ENCODE measurements at places on chromosomes 6 and 20.

- peak; percentile 44 for DNase-seq
Observed at GRCh38 chr6:159633196-159633595, 59.8 kb downstream of the SOD2 start.

- no peak for DNase-seq
Observed at GRCh38 chr6:85747093-85747492, 104.4 kb upstream of the SYNCRIP start.

- no peak for DNase-seq
Observed at GRCh38 chr20:33556246-33556645, 66.3 kb downstream of the CBFA2T2 start.

GRCh38 chr6:139175389-139175948 is 40.6 kb downstream of the HECA start:
- DNase-seq = no peak

- DNase-seq = no peak
Observed at GRCh38 chr20:61126369-61127195, 125.5 kb upstream of the CDH4 start.

DNA sequence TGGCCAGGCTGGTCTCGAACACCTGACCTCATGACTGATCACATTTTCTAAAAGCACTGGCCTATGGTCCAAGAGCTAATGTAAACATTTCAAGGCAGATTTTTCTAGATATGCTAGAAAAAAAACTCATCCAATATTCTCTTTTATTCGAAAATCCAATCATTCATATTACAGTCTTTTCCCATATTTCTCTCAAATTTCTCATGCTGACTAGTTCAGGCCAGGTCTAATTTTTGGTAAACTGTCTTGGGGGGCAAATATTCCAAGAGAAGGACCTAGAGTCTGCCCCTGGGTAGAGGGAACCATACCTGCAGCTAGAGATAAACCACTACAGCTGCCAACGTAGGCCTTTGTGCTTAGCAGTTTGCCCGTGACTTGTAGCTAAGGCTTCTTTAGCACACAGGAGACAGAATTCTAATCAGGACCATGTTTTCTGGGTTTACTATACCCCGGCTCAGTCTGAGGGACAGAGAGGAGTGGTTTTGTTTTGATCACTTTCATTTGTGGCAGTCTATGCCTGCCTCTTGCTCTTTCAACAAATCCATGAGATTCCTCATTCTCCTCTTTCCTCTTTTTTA is 71.8 kb upstream of the CITED2 start:
- DNase-seq = no peak

DNA sequence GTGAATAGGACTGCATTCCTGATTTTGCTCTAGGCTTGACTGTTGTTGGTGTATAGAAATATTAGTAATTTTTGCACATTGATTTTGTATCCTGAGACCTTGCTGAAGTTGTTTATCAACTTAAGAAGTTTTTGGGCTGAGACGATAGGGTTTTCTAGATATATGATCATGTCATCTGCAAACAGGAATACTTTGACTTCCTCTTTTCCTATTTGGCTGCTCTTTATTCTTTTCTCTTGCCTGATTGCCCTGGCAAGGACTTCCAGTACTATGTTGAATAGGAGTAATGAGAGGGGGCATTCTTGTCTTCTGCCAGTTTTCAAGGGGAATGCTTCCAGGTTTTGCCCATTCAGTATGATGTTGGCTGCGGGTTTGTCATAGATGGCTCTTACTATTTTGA is 13.4 kb downstream of the HLA-DOB start:
- no peak for DNase-seq

DNA sequence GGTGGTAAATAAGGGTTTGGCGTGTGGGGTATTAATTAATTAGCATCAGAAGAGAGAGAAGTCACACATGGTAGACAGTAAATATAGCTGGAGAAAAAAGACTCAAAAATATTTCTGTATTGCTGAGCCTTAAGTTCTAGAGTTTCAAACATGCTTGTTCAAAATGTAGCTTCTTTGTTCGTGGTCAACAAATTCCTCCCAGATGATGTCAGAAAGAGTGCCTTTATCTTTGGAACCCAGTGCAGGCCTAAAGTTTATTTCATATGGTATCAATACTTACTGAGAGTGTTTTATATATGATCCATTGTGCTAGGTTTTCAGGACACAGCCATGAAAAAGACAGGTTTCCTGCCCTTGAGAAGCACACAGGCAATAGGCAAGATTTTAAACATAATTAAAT is 18.3 kb downstream of the MARCKS start:
- peak; percentile 23 for DNase-seq

DNA sequence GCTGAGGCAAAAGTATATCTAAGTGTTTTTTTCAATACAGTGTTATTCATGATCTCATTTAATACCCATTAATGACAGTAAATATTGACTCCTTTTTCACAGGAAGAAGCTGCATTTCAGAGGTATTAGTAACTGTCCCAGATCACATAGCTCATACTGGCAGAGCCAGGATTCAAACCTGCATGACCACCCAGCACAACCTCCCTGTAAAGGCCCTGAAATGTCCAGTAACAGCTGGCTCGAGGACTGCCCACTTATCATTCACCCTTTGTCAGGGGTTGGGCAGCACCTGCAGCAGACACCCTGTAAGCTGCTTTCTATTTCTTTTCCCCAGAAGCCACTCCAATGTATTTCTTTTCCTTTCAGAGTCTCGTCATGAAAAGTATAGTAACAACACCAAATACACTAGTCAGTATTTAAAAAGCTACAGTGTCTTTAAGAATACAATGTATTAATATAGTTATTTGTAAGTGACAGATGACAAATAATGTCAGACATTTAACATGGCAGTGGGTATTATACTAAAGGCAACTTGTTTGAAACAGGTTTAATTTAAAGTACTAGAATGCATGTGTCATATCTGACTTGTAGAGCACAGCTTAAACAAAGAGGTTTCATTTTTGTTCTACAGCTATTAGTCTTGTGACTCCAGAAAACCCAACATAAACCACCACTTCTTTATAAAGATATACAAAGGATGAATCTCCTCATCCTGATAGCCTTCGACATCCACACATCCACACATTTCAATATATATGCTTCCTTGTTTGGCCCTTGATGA is 841.6 kb upstream of the GJE1 start:
- DNase-seq = no peak

GRCh38 chr6:106141441-106142237 is 55.5 kb downstream of the PRDM1 start:
- no peak for DNase-seq

GRCh38 chr6:34115915-34116314 is 30.0 kb downstream of the GRM4 start:
- DNase-seq = no peak

DNA sequence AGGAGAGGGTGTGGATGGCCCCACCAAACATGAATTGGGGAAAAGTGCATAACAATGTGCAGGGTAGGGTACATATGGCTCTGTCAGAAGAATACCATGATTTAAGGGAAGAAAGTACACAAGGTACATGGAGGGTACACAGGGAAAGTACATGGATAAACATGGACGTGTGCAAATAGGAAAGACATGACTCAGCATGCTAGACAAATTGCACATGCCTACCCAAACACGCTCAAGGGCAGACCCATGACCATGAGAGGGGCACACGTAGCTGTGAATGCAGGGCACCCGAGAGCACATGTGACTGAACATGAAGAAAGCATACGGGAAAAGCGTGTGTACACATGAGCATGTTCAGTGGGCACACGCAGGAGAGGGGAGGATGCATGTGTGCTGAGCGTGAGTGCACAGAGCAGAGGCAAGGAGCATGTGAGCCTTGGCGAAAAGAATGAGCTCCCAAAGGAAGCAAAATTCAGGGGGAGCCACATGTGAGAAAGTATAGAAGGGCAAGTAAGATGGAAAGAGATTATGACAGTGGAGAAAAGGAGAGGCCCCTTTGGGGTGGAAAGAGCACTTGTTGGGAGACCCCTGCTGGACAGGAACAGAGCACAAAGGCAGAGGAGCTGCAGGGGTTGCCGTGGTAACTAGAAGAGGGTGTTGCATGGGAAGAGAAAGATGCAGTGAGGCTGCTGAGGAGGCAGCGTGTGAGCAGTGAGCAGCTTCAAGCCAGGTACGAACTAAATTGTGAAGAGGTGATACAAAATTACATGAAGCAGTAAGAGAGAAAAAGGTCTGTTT is 17.8 kb downstream of the OR2H2 start:
- DNase-seq = peak; percentile 31

DNA sequence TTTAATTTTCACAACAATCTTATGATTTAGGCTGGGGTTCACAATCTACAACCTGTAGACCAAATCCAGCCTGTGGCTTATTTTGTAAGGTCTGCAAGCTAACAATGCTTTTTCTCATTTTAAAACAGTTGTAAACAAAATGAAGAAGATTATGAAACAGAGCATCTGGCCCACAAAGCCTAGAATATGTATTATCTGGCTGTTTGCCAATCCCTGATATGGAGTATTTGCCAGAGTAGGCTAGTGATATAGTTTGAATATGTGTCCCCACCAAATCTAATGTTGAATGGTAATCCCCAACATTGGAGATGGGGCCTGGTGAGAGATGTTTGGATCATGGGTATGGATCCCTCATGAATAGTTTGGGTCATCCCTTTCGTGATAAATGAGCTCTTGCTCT is 201.8 kb downstream of the DHX35 start:
- no peak for DNase-seq

- DNase-seq = peak; percentile 46
Observed at GRCh38 chr6:19472153-19472552, 365.0 kb upstream of the ID4 start.

DNA sequence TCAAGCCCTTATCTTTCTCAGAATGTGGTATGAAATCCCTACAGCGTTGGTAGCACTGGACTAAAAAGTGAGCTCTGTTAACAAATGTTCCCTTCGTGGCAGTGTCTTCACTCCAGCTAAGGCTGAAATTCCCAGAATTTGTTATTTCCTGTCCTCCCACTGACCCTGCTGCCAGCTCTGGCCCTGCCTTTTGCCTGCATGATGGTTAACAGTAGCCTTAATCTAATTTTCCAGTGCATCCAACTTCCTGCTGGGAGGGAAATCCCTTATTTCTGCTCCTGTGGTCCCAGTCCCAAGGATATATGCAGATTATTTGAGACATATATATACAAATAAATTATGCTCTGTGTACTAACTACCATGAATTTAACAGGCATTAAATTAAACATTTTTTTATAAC is 157.2 kb upstream of the CARMIL1 start:
- DNase-seq = peak; percentile 26

- peak; percentile 55 for DNase-seq
Observed at GRCh38 chr20:44495257-44495656, 19.6 kb downstream of the TTPAL start.

GRCh38 chr6:132054525-132054924 is 103.4 kb upstream of the CCN2 start:
- no peak for DNase-seq

- no peak for DNase-seq
Observed at GRCh38 chr6:21665110-21665391, 71.5 kb downstream of the SOX4 start.

GRCh38 chr6:98941319-98941718 is 6.4 kb downstream of the FBXL4 start:
- DNase-seq = no peak

- DNase-seq = no peak
Observed at GRCh38 chr6:117495869-117496268, 13.4 kb downstream of the DCBLD1 start.

GRCh38 chr6:27260836-27261375 is 13.4 kb downstream of the PRSS16 start:
- DNase-seq = no peak

- no peak for DNase-seq
Observed at GRCh38 chr6:119834418-119834817, 484.9 kb upstream of the MAN1A1 start.

DNA sequence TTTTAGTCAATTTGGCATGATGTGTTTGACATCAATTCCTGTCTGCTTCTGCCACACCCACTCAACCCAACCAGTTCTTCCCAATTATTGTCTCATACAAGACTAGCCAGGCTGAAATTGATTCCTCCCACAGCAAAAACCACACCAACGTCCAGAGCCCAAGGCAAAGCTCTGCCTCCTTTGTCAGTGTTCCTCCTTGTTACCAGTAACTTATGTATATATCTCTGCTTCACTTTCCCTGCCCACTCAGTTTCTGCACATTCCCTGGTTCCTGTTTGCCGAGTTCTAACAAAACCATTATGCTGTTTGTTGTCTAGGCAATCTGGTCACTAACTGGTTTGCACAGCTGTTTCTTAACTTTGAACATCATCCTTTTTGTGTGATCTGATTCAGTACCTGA is 547.9 kb upstream of the PTCHD4 start:
- DNase-seq = no peak

DNA sequence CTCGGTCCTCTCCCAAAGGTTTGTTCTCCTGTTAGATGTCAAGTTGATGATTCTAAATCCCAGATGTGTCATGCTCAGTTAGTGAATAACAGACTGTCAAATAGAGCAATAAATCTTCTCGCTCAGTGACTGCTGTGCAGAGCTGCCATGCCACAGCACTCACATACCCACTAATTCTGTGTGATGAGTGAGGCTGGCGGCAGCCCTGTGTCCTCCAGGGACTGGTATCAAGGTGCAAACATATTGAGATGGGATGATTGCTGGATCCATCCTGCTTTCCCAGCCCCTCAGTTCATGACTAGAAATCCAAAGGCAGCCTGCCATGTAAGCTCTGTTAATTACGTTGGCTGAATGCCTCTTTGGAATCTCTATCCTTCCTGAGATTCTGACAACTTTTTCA is 103.9 kb downstream of the OLIG3 start:
- no peak for DNase-seq

All from HTR-8/SVneo (cell line).